ENCODE measurements at places on chromosomes 12 and 14. TPM values are rescaled to one million over a fixed set of nuclear protein-coding genes. Genes with fewer than 3 reads are reported as not detected.
A peak's percentile ranks its signal among the peaks of the same experiment; 100 is the strongest.

GRCh38 chr12:114457620-114458019, 51.7 kb upstream of the TBX5 start:
- ATAC-seq: no peak

DNA sequence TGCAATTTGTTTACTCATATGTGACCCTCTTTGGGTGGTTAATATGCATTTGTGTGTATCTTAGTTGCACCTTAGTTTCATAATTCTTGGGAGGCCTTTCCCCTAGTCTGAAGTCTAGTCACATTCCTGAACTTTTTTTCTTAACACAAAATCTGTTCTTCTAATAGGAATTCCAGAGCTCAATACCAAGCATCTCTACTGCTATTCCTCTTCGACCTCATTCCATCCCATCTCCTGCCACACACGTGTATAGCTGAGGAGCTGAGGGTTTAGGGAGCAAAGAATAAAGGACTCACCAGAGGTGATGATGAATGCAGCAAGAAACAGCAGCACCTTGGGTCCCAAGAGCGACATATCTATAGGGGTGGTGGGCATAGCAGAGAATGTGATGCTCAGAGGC, 875 bp downstream of the MFAP5 start:
- no peak for ATAC-seq

- no peak for ATAC-seq
Measured at GRCh38 chr14:68874746-68875155, 81.9 kb upstream of the ZFP36L1 start.

GRCh38 chr14:44463356-44464004, 43.6 kb downstream of the FSCB start:
- no peak for ATAC-seq

DNA sequence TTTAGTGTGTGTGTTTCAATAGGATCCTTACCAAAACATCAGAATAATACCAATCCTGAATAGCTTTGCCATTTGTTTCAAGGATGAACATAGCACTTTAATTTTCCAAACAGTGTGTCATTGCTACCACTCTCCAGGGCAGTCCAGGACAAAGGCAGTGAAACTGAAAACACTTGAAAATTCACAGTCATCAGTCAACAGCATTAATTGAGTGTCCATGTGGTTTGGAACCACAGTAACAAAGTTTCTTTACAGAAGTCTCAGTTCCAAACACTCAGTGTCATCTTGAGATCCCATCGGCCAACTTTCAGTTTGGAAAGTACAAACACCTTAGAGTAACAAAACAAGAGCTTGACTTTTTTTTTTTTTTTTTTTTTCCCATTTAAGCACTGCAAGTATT, 228.4 kb upstream of the SOX5 start:
- ATAC-seq: no peak

GRCh38 chr14:58755031-58755925, 117.5 kb downstream of the DACT1 start:
- ATAC-seq: no peak

DNA sequence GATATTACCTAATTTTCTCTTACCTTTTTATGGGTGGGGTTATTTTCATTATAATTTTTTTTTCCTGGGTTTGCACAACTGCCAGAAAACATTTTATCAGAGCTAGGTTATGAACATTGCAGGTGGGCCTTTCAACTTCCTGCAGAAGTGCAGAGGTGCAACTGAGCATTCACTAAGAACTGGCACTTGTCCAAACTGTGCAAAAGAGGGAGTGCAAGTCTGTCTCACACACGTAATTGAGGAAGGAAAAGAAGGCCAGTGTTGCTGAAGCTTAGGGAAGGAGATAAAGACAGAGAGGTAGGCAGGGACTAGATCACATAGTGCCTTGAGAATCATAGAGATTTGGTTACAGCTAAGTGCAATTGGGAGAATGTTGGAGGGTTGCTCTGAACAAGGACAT, 14.1 kb upstream of the AMN1 start:
- ATAC-seq: no peak

- no peak for ATAC-seq
Measured at GRCh38 chr12:8773461-8773860, 49.0 kb upstream of the A2ML1 start.

DNA sequence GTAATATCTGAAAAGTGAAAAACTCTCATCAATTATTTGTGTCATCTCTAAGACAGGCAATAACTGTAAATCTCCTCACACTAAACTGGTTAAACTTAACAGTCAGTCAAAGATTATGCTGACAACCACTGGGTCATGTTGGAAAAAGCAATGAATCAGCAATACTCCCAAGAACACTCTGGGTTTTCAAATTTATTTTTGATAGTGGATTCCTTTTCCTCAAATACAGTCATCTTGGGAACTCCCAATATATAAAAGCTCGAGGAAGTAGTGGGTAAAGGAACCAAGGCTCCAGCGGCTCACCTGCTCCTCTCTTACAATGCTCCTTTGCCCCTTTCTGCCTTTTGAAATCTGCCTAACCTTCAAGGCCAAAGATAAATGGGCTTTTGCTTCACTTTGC, 70.0 kb downstream of the ARMH4 start:
- ATAC-seq: no peak

- no peak for ATAC-seq
Measured at GRCh38 chr12:75765170-75766059, 254.0 kb upstream of the KRR1 start.

DNA sequence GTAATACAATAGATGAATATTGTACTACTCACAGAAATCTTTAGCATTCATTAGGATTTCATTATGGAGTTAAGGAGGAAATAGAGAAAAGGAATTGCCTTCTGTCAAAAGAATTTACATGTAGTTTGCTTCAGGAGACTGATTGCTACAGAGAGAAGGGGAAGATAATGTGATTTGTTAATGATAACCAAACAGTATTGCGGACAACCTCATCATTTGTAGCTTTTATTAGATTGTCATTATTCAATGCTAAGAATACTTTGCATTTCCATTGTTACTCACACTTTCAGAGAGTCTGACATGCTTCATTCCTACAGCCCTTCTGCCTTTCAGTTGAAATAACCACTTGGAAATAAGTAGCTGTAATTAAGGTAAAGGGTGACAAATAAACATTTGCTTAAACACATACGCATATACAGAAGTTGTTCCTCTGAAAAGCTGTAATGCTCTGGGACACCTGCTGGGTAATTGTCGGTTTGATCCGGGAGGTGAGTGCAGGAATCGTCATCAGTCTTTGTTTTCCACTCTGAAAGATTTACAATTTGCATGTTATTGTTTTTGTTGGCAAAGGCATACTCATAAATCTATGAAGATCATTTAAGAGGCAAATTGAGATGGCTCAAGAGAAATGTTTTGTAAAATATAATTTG, 600.2 kb downstream of the TRHDE start:
- ATAC-seq: no peak

GRCh38 chr14:93025055-93025454, 90.7 kb downstream of the ITPK1 start:
- ATAC-seq: no peak

- no peak for ATAC-seq
Measured at GRCh38 chr14:50344876-50345563, 32.9 kb downstream of the DMAC2L start.

DNA sequence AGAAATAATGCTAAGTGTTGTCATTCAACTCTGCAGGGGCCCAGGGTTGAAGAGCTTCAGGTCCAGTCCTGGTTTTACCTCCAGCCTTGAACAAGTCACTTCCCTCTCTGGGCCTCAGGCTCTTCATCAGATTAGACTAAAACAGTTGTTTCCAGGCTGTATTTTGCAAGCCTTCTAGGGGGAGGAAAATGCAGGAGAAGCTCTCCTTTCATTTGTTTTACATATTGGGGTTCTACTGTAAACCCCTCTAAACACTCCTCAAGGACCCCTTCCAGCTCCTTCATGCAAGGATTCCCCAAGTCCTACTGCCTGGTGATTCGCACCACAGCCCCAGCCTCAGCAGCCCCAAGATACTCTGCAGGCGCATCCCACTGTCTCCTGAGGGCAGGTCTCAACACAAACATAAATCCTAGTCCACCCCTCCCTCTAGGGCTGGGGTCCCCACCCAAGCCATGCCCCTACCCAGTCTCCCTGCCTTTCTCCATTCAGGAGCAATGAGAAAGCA, 2.7 kb downstream of the SDR9C7 start:
- ATAC-seq: no peak

DNA sequence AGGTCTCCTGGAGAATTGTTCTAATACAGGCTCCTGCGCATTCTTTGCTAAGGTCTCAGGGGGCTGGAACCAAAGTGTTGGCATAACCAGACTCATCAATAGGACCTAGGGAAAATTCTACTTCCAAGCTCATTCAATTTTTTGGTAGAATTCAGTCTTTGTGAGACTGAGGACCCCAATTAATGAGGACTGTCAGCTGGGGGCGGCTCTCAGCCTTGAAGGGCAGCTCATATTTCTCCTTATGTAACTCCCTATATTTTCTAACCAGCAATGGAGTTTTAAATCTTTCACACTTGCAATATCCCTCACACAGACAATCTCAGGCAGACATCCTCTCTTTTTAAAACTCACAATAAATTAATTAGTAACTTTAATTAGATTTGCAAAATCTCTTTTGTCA, 476.4 kb upstream of the LRFN5 start:
- ATAC-seq: no peak

DNA sequence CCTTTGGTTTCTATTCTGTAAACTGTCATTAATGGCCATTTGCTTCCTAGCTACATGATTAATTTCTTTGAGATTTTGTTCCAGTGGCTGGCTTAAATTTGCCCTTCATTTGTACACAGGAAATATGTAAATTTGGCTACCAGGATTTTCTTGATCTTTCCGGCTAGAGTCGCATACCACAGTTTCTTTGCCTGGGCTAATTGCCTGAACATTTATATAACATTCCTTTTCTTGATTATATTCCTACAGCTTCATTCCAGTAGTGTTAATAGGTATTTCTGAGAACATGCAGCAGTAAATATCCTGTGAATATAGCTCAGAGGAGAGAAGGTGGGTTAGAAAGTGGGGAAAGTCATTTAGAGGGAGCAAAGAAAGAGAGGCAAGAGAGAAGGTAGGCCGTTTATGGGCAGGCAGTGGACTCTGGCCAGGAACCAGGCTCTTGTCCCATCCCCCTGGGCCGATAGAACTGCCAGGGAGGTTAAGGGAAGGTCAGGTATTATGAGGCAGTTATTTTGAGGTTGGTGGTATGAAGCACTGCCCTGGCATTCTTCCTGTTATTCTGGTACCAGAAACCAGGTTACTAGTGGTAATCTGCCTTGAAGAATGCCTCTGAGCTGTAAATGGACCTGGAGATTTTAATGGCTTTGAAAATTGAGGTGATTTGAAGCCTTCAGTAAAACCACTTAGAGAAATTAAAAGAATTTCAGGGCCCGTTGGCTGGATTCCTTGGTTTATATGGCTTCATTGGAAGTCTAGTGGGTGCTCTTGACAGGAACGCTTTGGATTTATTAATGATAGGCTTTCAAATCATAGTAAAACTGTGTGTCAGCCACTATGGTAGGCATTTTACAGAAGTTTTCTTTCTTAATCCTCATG, 4.4 kb downstream of the RNF10 start:
- ATAC-seq: no peak

DNA sequence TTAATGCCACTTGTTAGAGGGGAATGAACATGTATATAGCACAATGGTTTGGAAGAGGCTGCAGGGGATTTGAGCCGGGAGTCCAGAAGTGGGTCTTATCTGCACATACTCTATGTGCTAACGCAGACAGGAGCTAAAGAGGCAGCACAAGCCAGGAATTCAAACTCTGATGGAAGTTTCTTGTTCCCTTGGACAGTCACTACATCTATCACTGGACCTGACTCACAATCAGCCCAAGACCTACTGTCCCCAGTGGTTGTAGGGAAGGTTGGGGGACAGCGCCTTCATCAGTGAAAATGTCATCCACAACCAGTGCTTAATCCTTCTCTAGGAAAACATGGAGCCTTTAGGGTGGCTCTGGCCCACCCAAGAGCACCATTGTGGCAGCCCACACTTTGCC, 107.8 kb downstream of the GCH1 start:
- ATAC-seq: no peak

DNA sequence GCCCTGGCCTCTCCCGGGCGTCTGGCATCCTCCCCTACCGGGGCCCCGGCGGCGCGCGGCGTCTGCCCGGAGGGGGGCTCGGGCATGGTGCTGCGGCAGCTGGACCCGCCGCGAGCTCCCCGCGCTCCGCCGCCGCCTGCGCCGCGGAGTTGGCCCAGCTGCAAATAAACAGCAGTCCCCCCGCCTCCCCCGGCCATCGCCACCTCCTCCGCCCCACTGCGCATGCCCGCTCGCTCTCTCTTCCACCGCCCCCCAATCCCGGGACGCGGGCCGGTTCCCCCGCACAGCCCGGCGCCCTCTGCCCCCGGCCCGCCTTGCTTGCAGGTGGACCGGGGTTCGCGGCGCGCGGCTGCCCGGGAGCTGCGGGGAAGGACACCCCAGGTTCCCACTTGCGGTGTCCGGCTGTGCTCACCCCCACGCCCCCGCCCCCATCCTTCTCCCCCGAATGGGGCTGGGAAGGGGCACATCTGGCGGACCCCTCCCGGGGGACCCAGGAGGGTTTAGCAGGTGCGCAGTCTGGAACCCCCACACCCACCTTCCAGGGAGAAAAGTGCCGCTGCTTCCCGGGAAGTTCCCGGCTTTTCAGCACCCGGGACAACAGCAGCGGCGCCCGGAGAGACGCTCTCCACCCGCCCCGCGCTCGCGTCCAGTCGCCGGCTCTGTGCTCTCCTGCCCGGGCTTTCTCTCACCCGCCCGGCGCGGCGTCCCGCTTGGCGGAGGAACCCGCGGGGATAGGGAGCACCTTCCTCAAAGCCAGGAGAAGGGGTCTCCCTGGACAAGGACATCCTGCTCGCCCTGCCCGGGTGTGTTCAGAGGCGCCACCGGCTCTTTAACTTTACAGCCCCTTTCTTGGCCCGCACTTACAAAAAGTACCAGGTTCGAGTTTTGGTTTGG, at the start of gene TMTC1:
TMTC1 (minus strand) TSS at position 170 of the 894 bp plus-strand sequence. CDS start 191 bp downstream, outside the sequence.
- ATAC-seq: peak; percentile 82

DNA sequence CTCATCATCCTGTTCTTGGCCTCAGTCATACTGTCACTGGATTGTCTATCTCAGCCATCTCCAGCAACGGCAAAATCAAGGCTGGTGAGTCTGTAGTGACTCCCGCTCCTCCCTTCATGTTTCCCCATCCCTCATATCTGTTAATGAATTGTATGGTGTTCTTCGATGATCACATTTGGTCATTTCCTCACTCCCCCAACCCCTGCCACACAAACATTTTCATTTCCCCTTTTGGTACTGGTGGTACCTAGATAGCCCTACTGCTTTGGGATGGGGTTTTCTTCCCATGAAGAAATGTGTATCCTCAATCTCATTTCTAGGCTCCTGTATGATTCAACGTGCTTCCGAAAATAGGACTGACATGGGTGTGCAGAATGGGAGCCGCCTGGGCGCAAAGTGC, 2.7 kb upstream of the KLHL33 start:
- no peak for ATAC-seq

- ATAC-seq: no peak
Measured at GRCh38 chr12:89995870-89996269, 287.2 kb upstream of the ATP2B1 start.

GRCh38 chr14:65997347-65997746, 488.8 kb upstream of the CCDC196 start:
- no peak for ATAC-seq

The IPO8 gene
- 43.6 TPM for total RNA-seq

The GTF2A1 gene
- total RNA-seq: 33.1 TPM

The KRT8 gene
- total RNA-seq: 8.6 TPM

The PLEKHD1 gene
- 0.59 TPM for total RNA-seq

The LRCOL1 gene
- total RNA-seq: not detected

The IFI27 gene
- total RNA-seq: 220 TPM

The LAG3 gene
- 1.1 TPM for total RNA-seq

The RPS6KA5 gene
- total RNA-seq: 2.5 TPM

The CELA1 gene
- total RNA-seq: not detected

The CS gene
- 107 TPM for total RNA-seq

Measured in motor neuron (in vitro differentiated cells).